Cerebellar cortex (tissue), 1 donor: ENCODE measurements at places on chromosomes 3 and 15.

DNA sequence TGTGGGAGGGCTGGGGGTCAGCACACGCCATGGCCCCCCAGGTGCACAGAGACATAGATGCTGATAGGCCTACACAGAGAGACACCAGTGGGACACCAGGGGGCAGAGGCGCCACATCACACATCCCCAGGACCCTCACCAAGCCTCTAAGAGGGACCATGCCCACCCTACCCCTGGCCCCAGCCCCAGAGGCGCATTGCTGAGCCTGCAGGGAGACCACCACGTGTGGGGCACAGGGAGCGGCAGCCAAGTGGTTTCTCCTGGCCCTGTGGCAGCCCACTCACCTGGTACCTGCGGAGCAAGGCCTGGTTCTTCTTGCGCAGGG lies 1.2 kb downstream of the CCDC9B start:
- no peak for DNase-seq

DNA sequence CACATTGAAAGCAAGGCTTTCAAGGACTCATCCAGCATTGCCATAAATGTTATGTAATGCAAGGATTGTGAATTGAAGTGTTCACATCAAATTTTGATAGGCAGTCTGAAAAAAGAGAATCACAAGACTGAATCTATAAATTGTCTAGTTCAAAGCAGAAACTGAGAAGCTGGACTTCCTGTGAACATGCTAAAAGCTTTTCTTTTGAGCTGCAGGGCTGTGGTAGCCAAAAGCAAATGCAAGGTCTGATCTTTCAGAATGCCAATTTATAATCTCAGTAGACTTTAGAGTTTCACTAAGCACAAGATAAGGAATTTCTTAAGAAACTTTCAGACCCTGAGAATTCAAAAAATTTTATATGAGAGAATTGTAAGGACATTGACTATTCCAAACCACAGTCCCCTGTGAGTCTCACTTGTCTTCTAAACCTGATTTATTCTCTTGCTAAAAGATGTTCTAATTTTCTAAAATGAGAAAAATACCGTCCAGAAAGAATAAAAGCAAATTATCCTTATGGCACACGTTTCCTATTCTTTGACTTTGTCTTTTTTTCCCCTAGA lies 1700.3 kb downstream of the OTOL1 start:
- DNase-seq: no peak

DNA sequence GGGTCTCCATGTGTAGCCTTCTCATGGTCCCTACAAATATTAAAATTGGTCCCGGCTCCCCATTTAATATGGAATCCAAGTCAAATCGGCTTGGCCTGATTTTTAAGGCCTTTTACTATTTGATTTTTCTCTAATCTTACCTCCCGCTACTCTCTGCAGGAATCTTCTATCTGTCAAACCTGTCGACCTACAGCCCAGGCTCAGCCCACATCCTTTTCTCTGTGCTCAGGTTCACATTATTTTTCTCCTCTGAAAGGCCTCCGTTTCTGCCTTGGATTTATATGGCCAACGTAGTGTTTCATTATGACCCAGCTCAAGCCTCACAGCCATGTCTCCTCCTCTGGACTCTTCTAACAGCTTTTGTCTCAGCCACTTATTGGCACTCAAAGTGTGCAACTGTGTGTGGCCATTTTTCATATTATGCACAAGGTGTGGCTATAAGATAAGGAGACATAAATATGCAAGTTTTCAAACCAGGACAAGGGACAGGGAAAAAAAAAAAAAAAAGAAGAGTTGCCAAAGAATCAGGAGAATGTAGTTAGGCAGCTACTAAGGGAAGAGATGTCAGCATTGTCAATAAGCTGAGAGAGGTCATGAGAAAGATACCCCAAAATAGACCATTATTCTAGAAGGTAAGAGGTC lies 2.1 kb upstream of the GLCE start:
- DNase-seq: no peak

- no peak for DNase-seq
Measured at GRCh38 chr15:89335298-89336041, 846 bp upstream of the POLG start.

DNA sequence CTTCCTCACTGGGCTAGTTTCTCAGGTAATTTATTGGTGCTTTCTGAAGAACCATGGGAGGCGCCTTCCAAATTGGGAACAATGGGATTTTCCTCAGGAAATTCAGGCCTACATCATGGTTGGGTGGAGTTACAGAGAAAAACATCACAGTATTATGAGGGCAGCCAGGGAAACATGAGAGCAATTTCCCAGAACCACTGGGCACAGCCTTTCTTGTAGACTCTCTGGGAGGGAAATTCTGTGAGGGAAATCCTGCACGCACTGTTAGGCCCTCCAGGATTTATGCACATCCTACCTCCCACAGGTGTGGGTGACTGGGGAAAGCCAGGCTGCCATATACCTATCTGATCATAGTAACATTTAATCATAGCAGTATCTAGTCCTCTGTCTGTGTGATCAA lies 13.2 kb downstream of the POPDC2 start:
- DNase-seq: no peak

GRCh38 chr3:141337523-141337854 lies 30.8 kb upstream of the ZBTB38 start:
- no peak for DNase-seq

GRCh38 chr3:40631341-40631995 lies 106.7 kb downstream of the ZNF621 start:
- DNase-seq: no peak

DNA sequence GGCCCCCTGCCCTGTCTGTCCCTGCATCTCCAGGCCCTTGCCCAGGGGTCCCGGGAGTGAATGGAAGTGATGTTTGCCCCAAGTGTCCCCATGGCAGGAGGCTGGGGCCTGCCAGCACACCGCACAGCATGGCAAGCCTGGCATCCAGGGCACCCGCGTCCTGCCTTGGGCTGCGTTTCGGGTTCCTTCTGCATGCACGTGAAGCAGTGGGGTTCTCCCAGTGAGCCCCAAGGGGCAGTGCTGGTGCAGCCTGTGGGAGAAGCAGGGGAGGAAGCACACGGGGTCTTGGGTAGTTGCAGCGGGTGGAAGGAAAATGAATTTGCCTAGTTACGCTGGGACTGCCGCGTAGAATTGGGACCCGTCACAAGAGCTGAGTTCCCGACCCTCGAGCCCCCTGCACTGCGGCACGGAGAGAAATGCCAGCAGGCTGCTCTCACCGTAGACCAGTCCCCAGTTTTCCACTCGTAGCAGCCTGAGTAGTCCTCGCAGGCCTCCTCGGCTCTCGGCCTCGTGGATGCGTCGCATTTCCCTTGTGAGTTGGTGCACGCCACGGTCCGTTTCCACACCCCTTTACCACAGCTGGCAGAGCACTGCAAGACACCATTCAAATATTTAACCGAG lies 259.5 kb upstream of the LYSMD4 start:
- DNase-seq: no peak
